ENCODE measurements at places on chromosomes 6 and 20.

GRCh38 chr6:157552820-157553485 is 172.0 kb downstream of the ZDHHC14 start:
- no peak overlapping the region for H3K4me3 ChIP-seq
- DNase-seq = no peak
- H3K4me1 ChIP-seq = peaks cover 68% of the 10 kb centered on the region
- no peak overlapping the region for H3K27ac ChIP-seq
- H3K27me3 ChIP-seq = peaks cover 5% of the 10 kb centered on the region

DNA sequence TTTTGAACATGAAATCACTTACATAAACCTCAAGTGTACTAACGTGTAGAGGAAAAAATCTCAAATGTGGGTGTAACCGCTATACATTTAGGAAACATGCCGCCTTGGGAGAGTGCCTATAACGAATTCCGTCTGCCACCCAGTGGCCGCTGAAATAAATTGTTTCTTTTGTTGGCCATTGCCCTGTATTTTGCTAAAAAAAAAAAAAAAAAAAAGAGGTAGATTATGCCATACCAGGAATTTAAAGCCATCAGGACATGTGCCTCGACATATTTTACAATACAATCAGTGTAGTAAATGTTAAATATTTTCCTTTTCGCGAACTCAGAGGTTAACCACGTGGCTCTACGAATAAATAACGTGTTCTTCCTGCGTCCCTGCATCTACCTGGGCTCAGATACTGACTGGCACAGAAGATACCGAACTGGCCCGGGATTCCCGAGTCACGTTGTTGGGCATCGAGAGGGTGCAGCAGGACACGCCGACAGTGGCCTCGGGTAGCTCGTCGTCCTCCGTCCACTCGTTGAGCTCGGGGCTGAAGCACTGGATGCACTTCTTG is 14.3 kb downstream of the KLHL31 start:
- peak overlapping the region; percentile 87 for H3K27ac ChIP-seq
- peaks cover 7% of the 10 kb centered on the region for H3K27me3 ChIP-seq
- peaks cover 43% of the 10 kb centered on the region for H3K4me1 ChIP-seq
- peak overlapping the region; percentile 89 for H3K4me3 ChIP-seq
- peak; percentile 83 for DNase-seq

GRCh38 chr6:81362246-81362645 is 390.2 kb downstream of the TENT5A start:
- no peak overlapping the region for H3K4me3 ChIP-seq
- DNase-seq = no peak
- no peaks in the 10 kb centered on the region for H3K4me1 ChIP-seq
- no peaks in the 10 kb centered on the region for H3K36me3 ChIP-seq
- no peak overlapping the region for H3K27ac ChIP-seq

DNA sequence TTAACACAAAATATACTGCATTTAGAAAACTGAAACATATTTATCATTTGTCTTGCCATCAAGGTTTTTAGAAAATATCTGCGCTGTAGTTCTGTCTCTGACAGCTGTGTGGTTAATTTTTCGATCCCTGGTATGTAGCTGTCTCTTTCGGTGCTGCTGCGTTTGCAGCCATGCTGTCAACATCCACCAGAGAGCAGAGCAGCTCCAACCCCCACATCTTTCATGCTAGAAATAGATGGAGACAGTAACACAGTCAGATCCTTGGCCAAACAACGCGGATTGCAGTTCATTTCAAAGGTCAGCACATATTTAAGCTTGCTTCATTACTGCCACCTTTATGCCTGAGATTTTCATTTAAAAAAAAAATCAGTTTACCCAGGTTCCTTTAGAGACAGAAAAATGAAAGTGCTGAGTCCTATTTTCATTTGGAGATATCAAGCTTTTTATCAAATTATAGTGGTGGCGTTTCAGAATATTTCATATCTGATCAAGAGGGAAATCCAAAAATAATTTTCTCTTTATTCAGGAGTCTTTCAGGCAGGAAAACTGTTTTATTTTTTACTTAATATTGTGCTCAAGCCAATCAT is 157.7 kb upstream of the MMS22L start:
- H3K36me3 ChIP-seq = no peaks in the 10 kb centered on the region
- no peak overlapping the region for H3K27ac ChIP-seq
- no peaks in the 10 kb centered on the region for H3K4me1 ChIP-seq
- H3K4me3 ChIP-seq = no peak overlapping the region

DNA sequence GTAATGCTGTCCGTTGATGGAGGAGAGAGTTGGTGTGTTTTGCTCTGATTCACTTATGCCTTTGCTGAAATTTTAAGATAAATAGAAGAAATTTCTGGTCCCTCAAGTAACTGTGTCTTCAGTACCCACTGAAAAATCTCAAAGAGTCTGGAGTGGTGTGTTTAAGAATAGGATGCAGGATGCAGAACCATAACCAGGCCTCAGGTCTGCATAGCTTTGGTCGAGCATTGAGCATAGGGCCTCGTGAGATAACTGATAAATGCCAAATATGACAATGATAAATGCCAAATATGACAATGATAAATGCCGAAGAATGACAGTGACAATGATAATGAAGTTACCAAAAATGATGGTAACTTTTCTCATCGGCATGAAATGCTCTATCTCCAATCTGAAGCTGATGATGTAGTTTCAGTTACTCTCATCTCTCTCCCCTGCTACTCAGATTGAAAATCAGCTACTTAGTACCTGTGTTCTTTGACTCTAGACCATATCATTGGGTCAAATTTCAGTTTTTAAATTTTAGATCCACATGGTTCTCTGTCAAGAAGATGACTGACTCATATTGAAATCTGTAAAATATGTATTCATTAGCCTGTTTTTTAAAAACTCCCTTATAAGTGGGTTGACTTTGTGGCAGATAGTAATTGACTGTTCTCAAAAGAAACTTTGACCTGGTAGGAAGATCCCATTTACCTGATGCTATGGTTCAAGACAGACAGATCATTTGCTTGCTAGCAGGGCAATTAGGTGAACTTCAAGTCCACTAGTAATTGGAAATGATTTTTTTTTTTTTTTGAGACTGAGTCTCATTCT is 96.6 kb downstream of the SLC16A10 start:
- no peak overlapping the region for H3K4me3 ChIP-seq
- no peaks in the 10 kb centered on the region for H3K36me3 ChIP-seq
- no peak for DNase-seq
- H3K27ac ChIP-seq = no peak overlapping the region
- no peaks in the 10 kb centered on the region for H3K27me3 ChIP-seq

DNA sequence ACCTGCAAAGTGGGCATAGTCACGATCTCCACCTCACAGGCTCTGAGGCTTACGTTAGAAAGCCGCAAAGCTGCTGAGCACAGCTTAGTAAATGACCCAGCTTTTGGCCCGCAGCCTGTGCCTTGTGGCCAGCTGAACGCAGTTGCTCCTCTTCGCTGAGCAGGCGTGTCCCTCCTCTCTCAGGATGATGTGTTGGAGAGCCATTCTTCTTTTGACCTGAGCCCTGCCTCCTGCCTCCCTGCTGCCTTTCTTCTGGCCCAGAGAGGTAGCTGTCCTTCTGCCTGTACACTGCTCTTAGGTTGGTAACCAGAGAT is 47.6 kb upstream of the MYL9 start:
- H3K4me3 ChIP-seq = no peak overlapping the region
- H3K27ac ChIP-seq = peak overlapping the region; percentile 18
- peaks cover 41% of the 10 kb centered on the region for H3K4me1 ChIP-seq

DNA sequence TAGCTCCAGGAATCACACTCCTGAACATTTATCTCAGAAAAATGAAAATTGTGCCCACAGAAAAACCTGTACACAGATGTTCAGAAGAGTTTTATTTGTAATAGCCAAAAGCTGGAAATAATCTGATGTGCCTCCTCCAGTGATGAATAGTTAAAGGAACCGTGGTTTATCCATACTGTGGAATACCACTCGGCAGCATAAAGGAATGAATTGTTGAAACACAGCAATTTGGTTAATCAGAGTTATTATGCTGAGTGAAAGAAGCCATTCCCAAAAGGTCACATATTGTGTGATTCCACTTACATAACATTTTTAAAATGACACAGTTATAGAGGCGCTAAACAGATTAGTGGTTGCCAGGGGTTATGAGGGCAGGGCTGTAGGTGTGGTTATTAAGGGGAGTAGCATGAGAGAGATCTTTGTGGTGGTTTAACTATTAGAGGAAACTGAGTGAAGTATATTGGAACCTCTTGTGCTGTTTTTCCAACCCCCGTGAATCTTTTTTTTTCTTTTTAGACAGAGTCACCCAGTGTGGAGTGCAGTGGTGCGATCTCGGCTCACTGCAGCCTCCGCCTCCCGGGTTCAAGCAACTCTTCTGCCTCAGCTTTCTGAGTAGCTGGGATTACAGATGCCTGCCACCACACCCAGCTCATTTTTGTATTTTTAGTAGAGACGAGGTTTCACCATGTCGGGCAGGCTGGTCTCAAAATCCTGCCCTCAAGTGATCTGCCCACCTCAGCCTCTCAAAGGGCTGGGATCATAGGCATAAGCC is 26.2 kb downstream of the PSMF1 start:
- no peak for DNase-seq
- no peaks in the 10 kb centered on the region for H3K4me1 ChIP-seq
- H3K27me3 ChIP-seq = no peaks in the 10 kb centered on the region
- peaks cover 60% of the 10 kb centered on the region for H3K36me3 ChIP-seq
- no peak overlapping the region for H3K27ac ChIP-seq
- no peak overlapping the region for H3K4me3 ChIP-seq

- no peaks in the 10 kb centered on the region for H3K27me3 ChIP-seq
- DNase-seq = no peak
- H3K27ac ChIP-seq = no peak overlapping the region
- H3K4me1 ChIP-seq = no peaks in the 10 kb centered on the region
- H3K36me3 ChIP-seq = no peaks in the 10 kb centered on the region
- no peak overlapping the region for H3K4me3 ChIP-seq
Observed at GRCh38 chr6:134134654-134135053, 82.2 kb upstream of the SLC2A12 start.

GRCh38 chr6:103522045-103522444 is 1337.7 kb downstream of the HACE1 start:
- DNase-seq = no peak
- H3K27ac ChIP-seq = no peak overlapping the region
- H3K27me3 ChIP-seq = no peaks in the 10 kb centered on the region
- no peak overlapping the region for H3K4me3 ChIP-seq
- no peaks in the 10 kb centered on the region for H3K4me1 ChIP-seq
- H3K36me3 ChIP-seq = no peaks in the 10 kb centered on the region

DNA sequence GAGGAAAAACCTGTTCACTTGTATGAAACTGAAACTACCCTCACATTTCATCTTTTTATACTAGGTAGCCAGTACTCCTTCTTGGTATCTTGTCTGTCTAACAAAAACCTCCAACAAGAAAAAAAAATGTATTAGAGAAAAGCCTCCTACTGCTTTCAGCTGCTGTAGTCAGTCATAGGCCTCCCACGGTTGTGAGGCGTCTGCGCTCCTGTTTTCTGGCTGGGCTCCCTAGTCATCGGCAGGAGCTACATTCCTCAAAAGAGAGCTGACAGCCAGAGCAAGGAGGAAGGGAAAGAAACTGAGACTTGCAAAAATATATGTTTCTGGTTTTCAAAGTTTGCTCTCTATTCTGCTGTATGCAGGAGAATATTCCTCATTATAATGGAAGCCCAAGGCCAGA is 517.0 kb downstream of the LMBRD1 start:
- H3K27me3 ChIP-seq = no peaks in the 10 kb centered on the region
- no peak overlapping the region for H3K27ac ChIP-seq
- no peaks in the 10 kb centered on the region for H3K36me3 ChIP-seq
- no peak for DNase-seq
- no peak overlapping the region for H3K4me3 ChIP-seq

DNA sequence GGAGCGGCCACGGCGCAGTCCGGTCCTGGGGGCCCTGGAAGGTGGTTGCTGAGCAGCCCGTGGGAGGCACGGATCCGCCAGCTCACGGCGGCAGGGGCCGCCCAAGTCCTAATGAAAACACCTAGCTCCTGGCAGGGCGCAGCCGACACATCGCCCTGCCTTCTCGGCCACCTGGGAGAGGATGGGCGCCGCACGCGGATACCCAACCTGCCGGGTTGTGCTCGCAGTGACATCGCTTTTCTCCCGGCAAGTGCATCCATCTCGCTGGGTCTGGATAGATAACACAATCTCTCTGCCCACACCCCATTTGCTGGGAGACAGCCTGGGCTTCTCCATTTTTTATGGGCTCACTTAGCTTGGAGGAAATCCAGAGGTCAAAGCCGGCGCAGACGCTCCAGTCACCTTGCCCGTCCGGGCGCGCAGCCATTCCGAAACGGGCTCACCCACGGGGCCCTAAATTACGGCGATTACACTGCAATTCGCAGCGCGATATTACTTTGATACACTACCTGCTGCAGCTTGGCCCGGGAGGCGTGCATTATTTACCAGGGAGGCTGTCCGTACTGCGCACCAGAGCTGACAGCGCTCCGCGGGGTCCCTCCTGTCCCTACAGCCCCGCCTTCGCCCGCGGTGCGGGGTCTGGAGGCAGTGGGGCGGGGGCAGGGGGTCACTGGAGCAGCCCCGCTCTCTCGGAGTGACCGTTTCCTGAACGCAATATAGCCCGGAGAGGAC is 36.2 kb upstream of the CCDC167 start:
- no peak overlapping the region for H3K4me3 ChIP-seq
- DNase-seq = no peak
- no peak overlapping the region for H3K27ac ChIP-seq
- H3K4me1 ChIP-seq = no peaks in the 10 kb centered on the region

GRCh38 chr6:159308198-159308597 is 139.0 kb downstream of the FNDC1 start:
- no peak for DNase-seq
- H3K27me3 ChIP-seq = peaks cover 7% of the 10 kb centered on the region
- H3K4me1 ChIP-seq = no peaks in the 10 kb centered on the region
- no peak overlapping the region for H3K27ac ChIP-seq
- H3K4me3 ChIP-seq = no peak overlapping the region
- no peaks in the 10 kb centered on the region for H3K36me3 ChIP-seq

DNA sequence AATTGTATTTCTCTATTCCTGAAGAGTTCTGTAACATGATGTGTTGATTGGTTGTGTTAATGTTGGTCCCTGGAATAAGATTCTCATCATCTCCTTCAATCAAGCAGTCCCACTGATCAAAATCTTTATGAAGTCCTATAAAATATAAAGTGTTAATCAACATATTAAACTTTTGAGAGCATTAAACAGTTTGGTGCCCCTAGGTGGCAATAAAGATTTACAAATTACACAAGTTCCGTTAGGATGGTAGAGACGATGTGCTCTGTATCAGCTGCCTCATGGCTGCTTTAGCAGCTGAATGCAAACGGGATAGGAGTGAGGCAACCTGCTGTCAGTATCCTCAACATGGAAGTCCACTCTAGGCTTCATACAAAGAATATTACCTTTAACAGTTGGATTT is 16.9 kb downstream of the TDRD6 start:
- DNase-seq = no peak
- peaks cover 13% of the 10 kb centered on the region for H3K27me3 ChIP-seq
- H3K36me3 ChIP-seq = no peaks in the 10 kb centered on the region
- no peak overlapping the region for H3K4me3 ChIP-seq
- H3K4me1 ChIP-seq = no peaks in the 10 kb centered on the region

GRCh38 chr6:33693186-33694105 is 18.1 kb downstream of the UQCC2 start:
- peaks cover 82% of the 10 kb centered on the region for H3K36me3 ChIP-seq
- DNase-seq = no peak
- H3K27ac ChIP-seq = peak overlapping the region; percentile 94

All from activated CD8-positive, alpha-beta T cell treated with anti-CD3 and anti-CD28 coated beads, Interleukin-2, amount 10 ng/mL, durations not matched to agents 7 days and 5 days (primary cell).